Caco-2 (cell line): ENCODE measurements at places on chromosomes 7 and 10. TPM values are rescaled to one million over a fixed set of nuclear protein-coding genes. Genes with fewer than 3 reads are reported as not detected.

The FAS gene
- total RNA-seq = not detected in 2 replicates

The CLIP2 gene
- total RNA-seq = 19.5 and 23.5 TPM in 2 replicates

The PILRB gene
- 53.4 and 58.9 TPM in 2 replicates for total RNA-seq

The SFTPA1 gene
- not detected in 2 replicates for total RNA-seq

The SFXN2 gene
- 34.8 and 40.0 TPM in 2 replicates for total RNA-seq

The TBXAS1 gene
- total RNA-seq = 1.2 and 1.6 TPM in 2 replicates

The KLF6 gene
- total RNA-seq = 78.5 and 84.5 TPM in 2 replicates

The AKR1D1 gene
- total RNA-seq = 2.2 and 2.3 TPM in 2 replicates

The TRUB1 gene
- 18.9 and 22.0 TPM in 2 replicates for total RNA-seq

The MYOF gene
- 148 and 176 TPM in 2 replicates for total RNA-seq

The INMT gene
- 2.2 and 3.3 TPM in 2 replicates for total RNA-seq

The ZPBP gene
- not detected in 2 replicates for total RNA-seq

The PILRA gene
- 0.68 TPM in 1 of 2 replicates, not detected in the other for total RNA-seq

The TMEM236 gene
- 0.60 and 0.64 TPM in 2 replicates for total RNA-seq

The C10orf67 gene
- total RNA-seq = not detected in 2 replicates

The INHBA gene
- 0.52 and 0.72 TPM in 2 replicates for total RNA-seq

The OPN1SW gene
- not detected in 2 replicates for total RNA-seq

The PAPOLB gene
- not detected in 2 replicates for total RNA-seq

The GPNMB gene
- total RNA-seq = 0.79 and 1.2 TPM in 2 replicates

The ASIC3 gene
- 0.70 and 1.1 TPM in 2 replicates for total RNA-seq

The NPTX2 gene
- not detected in 2 replicates for total RNA-seq

The CYP2E1 gene
- 0.23 TPM in 1 of 2 replicates, not detected in the other for total RNA-seq

The CALHM3 gene
- 0.18 TPM in 1 of 2 replicates, not detected in the other for total RNA-seq

The TMEM106B gene
- total RNA-seq = 38.6 and 46.8 TPM in 2 replicates

The OR2A42 gene
- total RNA-seq = not detected in 2 replicates

The TEX47 gene
- not detected in 2 replicates for total RNA-seq

The FMC1 gene
- 8.7 and 15.1 TPM in 2 replicates for total RNA-seq

The IFIT1B gene
- not detected in 2 replicates for total RNA-seq

The BHLHA15 gene
- 3.4 and 3.6 TPM in 2 replicates for total RNA-seq

The RHBDD2 gene
- total RNA-seq = 50.1 and 55.6 TPM in 2 replicates
